ENCODE measurements at places on chromosomes 16 and 17.

GRCh38 chr16:85988306-85988705 is 89.3 kb downstream of the IRF8 start:
- no peak for DNase-seq

GRCh38 chr16:49788986-49789385 is 66.9 kb downstream of the ZNF423 start:
- DNase-seq, result no peak

- DNase-seq, result no peak
Observed at GRCh38 chr17:60348616-60349015, 43.3 kb downstream of the USP32 start.

GRCh38 chr17:45293413-45294211 is 23.2 kb downstream of the MAP3K14 start:
- peak; percentile 66 for DNase-seq

GRCh38 chr17:81508639-81509206 is 3.9 kb downstream of the ACTG1 start:
- no peak for DNase-seq

DNA sequence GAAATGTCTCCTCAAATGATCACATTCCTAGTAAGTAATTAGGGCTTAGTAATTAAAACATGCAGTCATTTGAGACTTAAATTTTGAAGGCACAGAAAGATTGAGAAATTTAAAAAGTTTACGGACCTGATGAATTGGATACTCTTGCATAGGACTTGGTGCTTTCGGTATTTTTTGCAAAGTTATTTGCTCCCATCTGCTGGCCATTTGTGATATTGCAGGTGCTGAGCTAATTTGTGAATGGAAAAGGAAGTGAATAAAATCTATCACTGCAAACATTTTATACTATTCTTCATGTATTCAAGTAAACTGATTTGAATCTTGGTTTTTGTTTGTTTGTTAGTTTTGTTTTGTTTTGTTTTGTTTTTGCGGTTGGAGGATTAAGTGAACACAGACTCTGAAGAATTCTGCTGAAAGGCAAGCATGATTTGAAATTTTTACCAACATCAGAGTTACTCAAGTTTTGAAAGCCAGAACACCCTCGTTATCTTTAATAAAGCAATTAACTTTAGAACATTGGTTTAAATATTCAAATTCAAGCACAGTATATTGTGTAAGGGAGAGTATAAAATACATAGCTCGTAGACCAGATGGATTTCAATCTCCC is 689.5 kb upstream of the RBFOX1 start:
- DNase-seq, result peak; percentile 49

DNA sequence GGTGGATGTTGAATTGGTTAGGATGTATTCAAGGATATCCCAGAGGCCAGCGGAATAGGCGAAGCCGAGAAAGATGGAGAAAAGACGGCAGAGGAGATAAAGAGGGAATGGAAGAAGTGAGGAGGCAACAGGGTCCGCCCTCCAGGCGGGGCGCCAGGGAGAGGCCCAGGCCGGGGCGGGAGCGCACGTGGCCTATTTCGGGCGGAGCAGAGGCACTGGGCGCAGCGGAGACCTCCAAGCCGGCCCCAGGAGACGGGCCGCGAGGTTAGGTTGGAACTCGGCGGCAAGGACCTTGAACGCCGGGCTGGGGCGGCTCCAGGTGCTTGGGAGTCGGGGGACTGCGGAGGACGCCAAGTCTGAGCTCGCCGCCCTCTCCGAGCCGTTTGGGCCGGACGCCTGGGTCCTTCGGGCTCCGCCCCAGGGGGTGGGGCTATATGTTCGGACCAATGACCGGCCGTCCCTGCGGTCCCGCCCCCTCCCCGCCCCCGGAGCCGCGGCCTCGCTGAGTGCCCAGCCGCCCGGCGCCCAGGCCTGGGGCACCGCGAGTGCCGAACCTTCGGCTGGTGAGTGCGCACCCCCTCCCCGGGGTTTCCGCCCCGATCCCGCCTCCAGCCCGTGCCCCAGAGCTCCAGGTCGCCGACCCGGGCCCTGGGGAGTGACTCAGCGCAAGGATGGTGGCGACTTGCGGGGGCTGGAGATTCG is at the start of gene ZNF771:
Gene ZNF771 (plus strand): TSS at position 505 of the 702 bp plus-strand sequence. CDS start 448 bp downstream, outside the sequence.
- peak; percentile 94 for DNase-seq

GRCh38 chr16:8262299-8262698 is 328.0 kb downstream of the TMEM114 start:
- no peak for DNase-seq

DNA sequence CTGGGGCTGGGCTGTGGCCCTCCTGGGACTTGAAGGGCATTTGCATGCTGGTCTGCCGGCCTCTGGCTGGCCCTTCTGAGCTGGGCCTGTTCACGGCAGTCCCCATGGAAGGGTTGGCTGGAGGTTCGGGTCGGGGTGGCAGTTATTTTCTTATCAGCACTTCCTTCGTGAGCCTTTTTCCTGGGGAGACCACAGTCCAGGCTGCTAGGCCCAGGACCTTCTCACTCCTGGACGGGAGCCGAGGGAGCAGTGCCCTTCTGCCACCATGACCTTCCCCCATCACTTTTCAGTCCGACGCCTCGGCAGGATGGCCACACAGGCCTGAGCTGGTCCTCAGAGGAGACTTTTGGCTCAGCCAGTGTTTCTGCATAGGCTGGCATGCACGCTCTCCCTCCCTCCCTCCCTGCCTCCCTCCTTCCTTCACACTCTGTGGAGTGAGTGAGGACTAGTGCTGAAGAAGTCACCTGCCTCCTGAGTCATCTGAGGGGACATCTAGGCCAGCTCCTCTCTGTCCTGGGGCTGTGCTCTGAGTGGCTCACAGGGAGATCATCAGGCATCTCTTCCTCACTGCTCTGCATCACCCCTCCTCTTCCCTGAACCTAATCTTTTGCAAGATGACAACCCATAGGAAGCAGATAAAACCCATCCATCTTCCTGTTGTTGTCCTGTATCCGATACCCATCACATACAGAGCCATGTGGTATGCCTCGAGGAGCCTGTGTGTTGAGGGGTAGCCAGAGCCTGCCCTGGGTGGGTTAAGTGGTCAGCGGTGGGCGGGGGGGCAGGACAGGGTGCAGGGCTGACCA is 109.7 kb downstream of the RAP1GAP2 start:
- DNase-seq, result no peak
